Brain (organoid and tissue), 16 donors: ENCODE measurements at places on chromosomes 1 and 21.

DNA sequence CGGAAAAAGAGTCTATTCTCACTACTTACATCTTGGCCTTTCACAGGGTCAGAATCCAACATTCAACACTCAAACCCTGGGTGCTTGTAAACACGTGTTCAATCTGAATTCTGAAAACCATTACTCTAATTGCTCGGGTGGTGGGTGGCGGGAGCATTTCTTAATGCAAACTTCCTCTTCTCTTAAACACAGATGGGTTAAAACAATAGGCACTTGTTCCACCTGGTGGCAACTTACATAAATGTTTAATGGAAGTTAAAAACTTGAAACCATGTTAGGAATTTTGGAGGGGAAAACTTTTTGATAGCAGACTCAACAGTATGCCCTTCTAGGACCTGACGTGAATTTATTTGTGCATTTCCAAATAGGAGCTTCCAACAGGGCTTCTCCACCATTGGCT is 23.4 kb upstream of the TDRD10 start:
- DNase-seq: no peak

DNA sequence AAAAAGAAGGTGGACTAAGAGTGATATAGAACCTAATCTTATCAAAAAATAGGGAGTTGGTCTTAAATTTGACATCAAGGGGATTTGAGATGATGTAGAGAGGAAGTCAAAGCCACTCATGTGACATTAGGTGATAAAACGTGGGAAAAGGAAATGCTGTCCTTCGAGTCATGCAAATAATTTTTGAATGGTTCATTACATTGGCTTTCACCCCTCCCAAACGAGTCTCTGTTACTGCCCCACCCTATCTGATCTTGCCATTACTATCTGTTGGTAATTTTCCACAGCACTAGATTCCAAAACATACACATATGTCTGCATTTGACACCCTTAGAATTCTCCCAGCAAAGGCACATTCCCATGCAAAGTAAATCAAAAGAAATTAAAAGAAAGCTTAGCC is 531.1 kb upstream of the ADAMTS5 start:
- no peak for DNase-seq

DNA sequence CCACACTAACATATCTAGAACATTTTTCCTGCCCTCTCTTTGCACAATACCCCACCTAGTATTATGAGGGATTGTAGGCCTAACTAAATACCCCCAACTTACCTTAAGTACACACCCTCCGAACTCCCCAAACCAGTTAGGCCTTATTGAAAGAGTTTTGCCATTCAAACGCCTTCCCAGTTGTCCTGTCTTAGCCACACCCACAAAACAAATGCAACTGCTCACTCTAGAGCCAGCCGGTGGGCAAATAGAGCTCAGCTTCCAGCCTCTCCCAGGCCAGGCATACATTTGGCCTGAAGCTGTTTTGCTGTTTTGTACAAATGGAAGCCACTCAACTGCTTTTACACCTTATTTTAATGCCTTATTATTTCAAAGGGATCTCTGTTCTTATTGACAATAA is 224.2 kb upstream of the RUNX1 start:
- DNase-seq: no peak

DNA sequence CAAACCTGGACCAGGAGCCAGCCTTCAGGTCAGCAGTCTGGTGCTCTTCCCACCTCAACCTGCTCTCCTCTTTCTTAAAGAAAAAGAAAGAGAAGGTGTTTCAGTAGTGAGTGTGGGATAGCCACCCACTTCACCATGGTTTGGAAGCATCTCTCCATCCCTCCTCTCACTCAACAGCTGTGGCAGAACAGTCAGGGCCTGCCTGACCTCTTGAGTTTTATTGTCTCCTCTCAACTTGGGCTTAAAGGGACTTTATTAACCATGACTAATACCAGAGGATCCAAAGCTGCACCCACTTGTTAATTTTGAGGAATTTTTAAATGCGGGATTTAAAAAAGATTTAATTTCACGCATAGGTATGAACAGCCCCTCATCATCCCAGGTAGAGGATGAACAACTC is 570 bp upstream of the VASH2 start:
- DNase-seq: no peak

- DNase-seq: no peak
These were observed 113.4 kb downstream of the PTBP2 start for GRCh38 chr1:96834986-96835385.

DNA sequence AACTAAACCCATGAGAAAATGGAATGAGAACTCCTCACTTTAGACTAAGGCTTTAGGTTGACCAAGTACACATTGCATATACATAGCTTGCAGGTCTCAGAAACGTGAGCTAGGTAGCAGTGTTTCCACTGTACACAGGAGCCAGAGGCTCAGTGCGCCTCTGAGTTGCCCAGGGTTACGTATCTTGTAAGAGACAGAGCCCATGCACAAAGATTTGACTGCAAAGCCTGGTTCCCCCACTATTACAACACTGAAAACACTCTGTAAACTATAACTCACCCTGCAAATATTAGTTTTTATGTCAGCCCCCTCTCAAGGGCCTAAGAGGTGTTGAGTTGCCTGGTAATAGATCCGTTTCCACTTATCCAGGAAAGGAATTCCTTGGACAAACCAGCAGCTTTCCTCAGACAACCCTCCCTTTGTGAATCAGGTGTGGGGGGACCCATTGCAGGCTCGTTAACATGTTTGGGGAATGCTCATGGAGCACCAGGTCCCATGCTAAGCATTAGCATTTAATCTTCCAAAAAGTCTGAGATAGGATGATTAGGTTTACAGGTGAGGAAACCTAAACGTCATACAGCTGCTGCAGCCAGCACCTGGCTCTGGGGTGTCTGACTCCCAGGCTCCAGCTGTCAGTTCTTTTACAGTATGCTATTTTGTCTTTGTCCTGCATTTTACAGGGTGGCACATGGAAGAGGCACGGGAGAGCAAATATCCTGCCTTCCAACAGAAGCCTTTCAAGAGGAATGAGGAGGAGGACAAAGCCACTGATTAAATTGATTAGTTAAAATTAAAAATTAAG is 25.7 kb downstream of the TENT5C start:
- no peak for DNase-seq
